ENCODE measurements at places on chromosomes 4 and X.

- DNase-seq = no peak
Observed at GRCh38 chr4:139191373-139191772, 14.4 kb upstream of the ELF2 start.

GRCh38 chr4:109816082-109816442, 500 bp downstream of the GAR1 start:
- peak; percentile 68 for DNase-seq

GRCh38 chr4:128424527-128425497, 137.2 kb upstream of the PGRMC2 start:
- DNase-seq = no peak

GRCh38 chrX:131918839-131919238, 104.3 kb upstream of the STK26 start:
- no peak for DNase-seq

- DNase-seq = no peak
Observed at GRCh38 chr4:23957465-23957864, 67.6 kb upstream of the PPARGC1A start.

DNA sequence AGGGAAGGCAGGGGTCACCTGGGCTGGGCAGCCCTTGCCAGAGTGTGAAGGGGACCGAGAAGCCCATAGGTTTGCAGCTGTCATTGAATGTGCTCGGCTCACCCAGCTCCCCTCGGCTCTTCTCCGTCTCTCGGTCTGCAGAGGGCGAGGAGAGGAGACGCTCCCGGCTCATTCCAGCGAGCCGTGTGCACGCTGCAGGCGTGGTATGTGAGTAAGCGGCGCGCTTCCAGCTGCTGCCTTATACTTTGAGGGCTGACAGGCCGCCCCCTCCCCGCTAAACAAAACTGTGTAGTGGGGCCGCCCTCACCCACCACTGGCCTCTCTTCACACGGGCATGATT, 23.0 kb upstream of the BCORL1 start:
- no peak for DNase-seq

GRCh38 chr4:148444296-148445070, 2.3 kb upstream of the NR3C2 start:
- peak; percentile 38 for DNase-seq

- no peak for DNase-seq
Observed at GRCh38 chr4:163591614-163592020, 97.1 kb downstream of the TMA16 start.

Measured in stimulated activated CD8-positive, alpha-beta memory T cell treated with anti-CD3 and anti-CD28 coated beads, Interleukin-4, amount 100 ng/mL, for 48 hours (primary cell).